ENCODE measurements at places on chromosomes 4 and X.
A peak's percentile ranks its signal among the peaks of the same experiment; 100 is the strongest.

DNA sequence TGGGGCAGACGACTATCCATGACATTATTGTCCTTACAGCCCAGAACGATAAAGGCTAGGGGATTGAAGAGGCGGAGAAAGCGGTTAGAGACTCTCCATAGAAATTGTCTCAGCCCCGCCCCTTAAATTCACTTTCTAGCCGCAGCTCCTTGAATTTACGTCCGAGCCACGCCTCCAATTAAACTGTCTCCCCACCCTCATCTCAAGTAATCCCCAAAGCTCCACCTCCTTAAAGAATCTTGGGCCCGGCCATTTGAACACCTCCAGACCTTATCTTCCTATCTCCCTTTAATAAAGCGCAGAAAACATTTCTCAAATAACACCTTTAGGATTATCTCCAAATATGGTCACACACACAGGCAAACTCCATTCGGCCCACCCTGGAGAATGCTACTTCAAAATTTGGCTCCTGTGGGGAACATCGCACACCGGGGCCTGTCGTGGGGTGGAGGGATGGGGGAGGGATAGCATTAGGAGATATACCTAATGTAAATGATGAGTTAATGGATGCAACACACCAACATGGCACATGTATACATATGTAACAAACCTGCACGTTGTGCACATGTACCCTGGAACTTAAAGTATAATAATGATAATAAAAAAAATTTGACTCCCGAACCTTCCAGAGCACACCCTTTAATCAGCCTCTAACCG is 7.2 kb upstream of the MAGIX start:
- DNase-seq, result no peak

- DNase-seq, result no peak
Measured at GRCh38 chr4:102787096-102787881, 26.5 kb upstream of the MANBA start.

- DNase-seq, result no peak
Measured at GRCh38 chr4:67030636-67031035, 514.7 kb downstream of the CENPC start.

GRCh38 chrX:153381684-153382532 is 19.2 kb downstream of the PNMA6E start:
- peak; percentile 75 for DNase-seq

- no peak for DNase-seq
Measured at GRCh38 chr4:168138143-168138542, 45.8 kb downstream of the ANXA10 start.

GRCh38 chr4:141636771-141637460 is 533 bp downstream of the IL15 start:
- peak; percentile 69 for DNase-seq

GRCh38 chrX:67607466-67607865 is 63.6 kb downstream of the AR start:
- no peak for DNase-seq

DNA sequence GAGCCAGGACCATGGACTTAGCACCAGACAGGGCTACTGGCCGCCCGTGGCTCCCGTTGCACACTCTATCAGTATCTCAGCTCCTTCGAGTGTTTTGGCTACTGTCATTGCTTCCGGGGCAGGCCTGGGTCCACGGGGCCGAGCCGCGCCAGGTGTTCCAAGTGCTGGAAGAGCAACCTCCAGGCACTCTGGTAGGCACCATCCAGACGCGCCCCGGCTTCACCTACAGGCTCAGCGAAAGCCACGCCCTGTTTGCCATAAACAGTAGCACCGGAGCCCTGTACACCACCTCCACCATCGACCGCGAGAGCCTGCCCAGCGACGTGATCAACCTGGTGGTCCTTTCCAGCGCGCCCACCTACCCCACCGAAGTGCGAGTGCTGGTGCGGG is 1.6 kb downstream of the FAT4 start:
- DNase-seq, result peak; percentile 66

DNA sequence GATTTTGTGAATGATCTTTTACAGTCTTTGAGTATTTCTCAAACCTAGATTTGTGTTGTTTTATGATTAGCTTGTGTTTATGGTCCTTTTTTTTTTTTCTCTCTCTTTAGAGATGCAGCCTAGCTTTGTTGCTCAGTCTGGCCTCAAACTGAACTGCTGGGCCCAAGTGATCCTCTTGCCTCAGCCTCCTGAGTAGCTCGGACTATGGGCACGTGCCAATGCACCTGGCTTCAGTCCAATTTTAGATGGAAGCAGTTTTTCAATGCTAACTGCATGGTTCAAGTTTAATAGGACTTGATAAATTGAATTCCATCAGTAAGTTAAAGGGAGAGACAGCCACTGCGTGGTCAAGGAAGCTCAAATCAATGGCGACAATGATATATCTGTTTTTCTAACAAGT is 3.8 kb upstream of the FGG start:
- DNase-seq, result no peak

Data from left forelimb (tissue), 1 donor.